ENCODE measurements at places on chromosomes 1 and 21.

GRCh38 chr1:39655578-39656268, 16.2 kb downstream of the NT5C1A start:
- no peak for DNase-seq

DNA sequence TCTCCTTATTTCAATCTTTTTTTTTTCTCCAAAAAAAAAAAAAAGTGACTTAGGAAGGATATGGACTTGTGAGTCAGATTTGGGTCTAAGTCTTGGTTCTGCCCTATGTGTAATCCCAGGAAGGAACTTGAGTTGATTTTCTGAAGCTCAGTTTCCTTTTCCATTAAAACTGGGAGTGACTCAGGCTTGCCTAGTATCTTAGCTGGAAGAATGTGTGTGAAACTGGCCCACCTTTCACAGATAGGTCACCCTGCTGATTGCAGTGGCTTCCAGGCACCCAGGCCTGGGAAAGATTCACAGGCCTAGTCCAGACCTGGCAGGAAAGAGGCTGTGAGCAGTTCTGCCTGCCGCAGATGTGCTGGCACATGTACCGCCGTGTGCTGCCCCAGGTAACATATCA, 218.3 kb upstream of the HOOK1 start:
- DNase-seq: no peak

GRCh38 chr1:162627662-162628296, 4.5 kb upstream of the DDR2 start:
- DNase-seq: peak; percentile 8

GRCh38 chr1:178282949-178283367, 189.1 kb downstream of the RASAL2 start:
- DNase-seq: no peak

DNA sequence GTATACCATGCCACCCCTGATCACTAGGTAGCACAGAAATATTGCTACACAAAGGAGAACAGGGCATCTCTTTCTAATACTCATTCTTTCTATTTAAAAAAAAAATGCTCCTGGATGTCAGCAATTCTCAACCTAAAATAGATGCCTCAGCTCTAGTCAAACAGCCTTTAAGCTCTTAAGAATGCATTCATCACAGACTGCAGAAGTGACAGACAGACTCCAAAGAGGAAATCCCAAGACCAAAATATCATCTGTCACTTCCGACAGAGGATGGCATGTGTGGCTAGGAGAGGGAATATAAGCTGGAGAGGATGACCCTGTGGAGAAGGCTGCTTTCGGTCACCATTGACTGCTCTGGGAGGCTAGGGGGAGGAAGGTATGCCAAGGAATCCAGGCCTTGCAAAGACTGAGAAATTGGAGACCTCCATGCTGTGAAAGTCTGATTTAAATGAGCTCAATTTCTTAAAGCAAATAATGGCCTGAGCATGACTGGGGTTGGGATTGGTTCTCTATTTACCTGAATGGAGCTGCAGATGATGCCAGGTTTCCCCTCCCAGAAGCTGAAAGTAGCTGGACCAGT, 277.4 kb downstream of the BRINP2 start:
- DNase-seq: no peak

GRCh38 chr1:947958-948357, 11.1 kb downstream of the NOC2L start:
- DNase-seq: no peak

GRCh38 chr1:42379794-42380585, 602 bp upstream of the RIMKLA start:
- no peak for DNase-seq
